ENCODE measurements at places on chromosomes 2 and 18.

DNA sequence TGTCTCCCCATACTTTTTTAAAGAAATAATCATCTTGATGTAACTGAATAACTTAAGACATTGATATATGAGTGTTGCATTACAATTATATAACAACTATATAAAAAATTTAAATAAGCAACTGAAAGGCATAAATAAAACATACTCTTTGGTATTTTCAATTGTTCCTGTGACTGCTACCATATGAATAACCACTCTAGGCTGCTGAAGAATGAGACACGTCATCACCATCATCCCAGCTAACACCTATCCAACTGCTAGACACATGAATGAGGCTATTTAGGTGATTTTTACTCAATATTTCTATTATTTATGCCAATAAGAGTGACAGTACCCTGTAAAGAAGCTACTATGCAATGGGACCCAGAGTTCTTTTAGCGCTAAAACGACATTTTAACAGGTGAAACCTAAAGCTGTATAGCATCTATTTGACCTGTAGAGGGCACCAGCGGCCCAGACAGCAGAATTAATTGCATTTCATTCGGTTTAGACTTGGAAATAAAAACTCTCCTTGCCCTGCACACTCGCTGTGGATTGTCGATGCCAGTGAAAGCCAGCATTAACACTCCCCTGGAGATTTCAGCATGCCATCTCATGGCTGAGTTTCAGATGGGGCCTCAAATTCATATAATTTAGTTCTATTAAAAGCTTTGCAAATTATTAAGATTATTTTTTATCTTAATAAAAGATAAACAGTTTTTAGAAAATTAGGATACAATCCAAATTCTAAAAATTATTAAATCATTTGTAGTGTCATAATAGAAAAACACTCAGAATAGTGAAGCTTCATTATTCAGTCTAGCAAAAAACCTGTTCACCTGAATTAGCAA lies 89.4 kb upstream of the MAP2 start:
- DNase-seq = peak; percentile 30

DNA sequence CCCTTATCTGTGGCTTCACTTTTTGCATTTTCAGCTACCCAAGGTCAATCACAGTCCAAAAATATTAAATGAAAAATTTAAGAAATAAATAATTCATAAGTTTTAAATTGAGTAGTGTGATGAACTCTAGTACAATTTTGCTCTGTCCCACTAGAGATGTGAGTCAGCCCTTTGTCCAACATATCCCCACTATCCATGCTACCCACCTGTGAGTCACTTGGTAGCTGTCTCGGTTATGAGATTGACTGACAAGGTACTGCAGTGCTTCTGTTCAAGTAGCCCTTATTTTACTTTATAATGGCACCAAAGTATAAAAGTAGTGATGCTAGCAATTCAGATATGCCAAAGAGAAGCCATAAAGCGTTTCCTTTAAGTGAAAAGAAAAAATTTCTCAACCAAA lies 28.8 kb downstream of the ADCY3 start:
- DNase-seq = no peak

- DNase-seq = no peak
Measured at GRCh38 chr2:120733238-120733932, 2.3 kb upstream of the GLI2 start.

DNA sequence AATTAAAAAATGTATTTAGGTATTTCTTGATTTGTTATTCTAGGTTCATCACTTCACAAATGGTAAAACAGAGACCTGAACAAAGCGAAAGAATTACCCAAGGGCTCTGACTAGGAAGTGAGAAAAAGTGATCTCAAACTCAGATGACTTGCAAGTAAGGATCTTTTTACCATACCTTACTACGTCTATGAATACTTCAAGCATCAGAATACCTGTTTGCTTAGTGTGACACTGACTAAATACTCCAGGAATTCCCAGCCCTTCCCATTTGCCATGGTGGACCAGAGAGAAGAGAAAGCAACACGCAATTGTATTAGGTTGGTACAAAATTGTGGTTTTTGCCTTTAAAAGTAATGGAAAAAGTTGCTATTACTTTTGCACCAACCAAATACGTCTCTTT lies 35.8 kb upstream of the FIGN start:
- no peak for DNase-seq

GRCh38 chr18:12106471-12106870 lies 12.8 kb downstream of the ANKRD62 start:
- DNase-seq = no peak

Measured in activated T-cell treated with anti-CD3 and anti-CD28 coated beads, Interleukin-2, amount 50 U/mL, for 72 hours (primary cell).